ENCODE measurements at places on chromosomes 1 and 21.

- DNase-seq, result no peak
Observed at GRCh38 chr21:33317145-33317544, 7.6 kb upstream of the IFNAR1 start.

DNA sequence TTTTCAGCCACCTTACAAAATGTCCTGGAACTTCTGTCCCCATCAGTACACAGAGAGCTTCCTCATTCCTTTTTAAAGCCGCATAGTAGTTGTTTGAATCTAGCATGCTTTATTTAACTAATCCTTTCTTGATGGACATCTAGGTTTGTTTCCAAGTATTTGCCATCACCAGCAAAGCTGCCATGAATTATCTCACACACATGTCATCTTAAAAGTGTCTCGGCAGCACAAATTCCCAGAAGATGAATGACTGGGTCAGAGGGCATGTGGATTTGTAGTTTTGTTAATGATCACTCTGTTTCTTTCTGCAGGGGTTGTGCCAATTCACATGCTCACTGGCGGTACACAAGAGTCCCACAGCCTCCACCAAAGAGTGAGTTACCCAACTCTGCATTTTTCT lies 68.3 kb downstream of the CLIC6 start:
- no peak for DNase-seq

DNA sequence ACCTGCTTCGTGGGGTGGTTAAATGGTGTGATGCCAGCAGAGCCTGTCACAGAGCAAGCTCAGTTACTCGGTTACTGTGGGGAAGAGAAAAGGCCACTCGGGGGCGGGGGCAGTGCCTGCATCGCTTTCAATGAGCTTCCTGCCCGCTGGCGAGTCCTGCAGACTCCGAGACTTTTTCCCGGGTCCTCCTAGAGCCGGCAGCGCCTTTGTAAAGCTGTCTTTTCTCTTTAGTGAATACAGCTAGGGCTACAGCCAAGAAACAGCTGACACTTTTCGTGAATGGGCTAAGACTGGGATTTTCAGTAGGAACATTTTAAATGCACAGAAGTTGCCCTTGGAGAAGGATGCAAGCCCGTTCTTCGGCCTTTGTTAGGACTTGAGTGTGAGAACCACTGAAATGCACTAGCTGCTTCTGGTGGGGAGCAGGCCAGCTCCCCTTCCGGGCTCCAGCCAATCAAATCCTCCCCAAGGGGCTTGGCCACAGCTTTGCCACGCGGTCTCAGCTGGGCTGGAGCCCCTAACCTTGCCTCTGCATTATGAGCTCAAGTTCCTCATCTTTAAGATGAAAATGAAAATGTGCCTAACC lies 23.4 kb upstream of the EFHD2 start:
- DNase-seq, result no peak

DNA sequence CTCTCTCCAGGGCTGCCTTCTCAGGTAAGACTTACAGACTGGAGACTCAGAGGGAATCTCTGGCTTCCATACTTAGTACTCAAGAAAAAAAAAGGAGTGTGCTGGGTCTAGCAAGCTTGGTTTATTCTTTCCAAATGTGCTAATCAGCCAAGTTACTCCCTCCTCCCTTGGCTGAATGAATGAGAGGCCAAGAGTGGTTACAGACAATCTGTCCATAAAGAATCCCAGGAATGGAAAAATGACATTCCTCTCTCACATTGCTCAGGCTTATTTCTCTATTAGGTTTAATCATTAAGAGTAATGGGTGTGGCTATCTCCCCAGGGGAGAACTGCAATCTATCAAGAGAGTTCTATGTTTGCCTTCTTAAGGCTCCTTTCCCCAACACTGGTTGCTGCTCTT lies 547.3 kb upstream of the PLXNA2 start:
- no peak for DNase-seq

DNA sequence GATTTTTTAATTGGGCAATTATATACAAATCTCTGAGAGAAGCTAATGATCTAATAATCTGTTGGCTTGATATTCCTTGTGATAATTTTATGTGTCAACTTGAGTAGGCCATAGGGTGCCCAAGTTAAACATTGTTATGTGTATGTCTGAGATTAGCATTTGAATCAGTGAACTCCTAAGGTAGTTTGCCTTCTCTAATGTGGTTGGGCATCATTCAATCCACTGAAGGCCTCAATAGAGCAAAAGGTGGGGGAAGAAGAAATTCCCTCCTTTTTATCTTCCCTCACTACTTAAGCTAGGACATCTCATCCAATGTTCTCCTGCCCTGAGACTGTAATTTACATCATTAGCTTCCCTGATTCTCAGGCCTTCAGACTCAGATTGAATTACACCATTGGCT lies 394.5 kb downstream of the LMO4 start:
- DNase-seq, result no peak

- DNase-seq, result no peak
Observed at GRCh38 chr1:113325022-113325421, 65.3 kb upstream of the MAGI3 start.

DNA sequence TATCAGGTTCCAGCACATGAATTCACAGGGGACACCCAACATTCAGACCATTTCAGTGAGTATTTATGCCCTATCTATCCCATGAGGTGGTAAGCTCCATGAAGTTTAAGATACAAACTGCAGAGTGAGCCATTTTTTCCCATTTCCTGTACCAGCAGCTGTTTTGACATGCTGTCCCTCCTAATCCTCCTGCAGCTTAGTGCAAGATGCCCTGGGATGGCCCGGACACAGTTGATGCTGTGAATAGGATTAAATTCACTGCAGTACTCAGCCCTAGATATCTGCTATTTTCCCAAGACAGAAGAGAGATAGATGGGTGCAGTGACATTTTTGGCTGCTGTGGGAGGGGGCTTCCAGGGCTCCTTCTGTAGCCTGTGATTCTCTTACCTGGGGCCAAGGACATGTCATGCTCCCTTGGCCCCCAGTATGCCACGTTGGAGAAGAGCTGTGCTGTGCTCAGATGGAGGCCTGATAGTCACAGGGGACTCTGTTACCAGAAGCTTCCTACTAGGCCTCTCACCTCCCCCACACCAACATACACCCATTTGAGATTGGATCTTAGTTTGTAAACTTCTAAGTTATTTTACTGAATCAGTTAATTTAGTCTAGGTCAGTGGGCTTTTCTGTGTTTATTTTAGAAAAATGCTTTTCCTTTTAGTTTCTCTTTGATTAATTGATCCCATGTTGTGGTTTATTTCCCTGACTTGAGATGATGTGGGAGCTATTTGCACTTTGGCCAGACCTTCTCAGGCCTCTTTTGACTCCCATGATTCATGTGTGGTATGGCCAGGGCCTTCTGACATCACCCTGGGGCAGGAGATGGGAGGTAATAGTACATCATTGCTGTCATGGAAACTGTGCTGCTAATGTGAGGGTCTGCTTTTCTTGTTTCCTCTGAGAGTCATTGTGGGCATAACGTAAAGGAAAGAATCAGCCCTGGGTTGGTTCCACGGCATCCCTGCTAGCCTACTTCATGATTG lies 92.6 kb downstream of the ST3GAL3 start:
- no peak for DNase-seq

- no peak for DNase-seq
Observed at GRCh38 chr1:64004451-64005025, 198.9 kb upstream of the UBE2U start.

GRCh38 chr1:86852782-86853408 lies 61.0 kb downstream of the SELENOF start:
- DNase-seq, result no peak

DNA sequence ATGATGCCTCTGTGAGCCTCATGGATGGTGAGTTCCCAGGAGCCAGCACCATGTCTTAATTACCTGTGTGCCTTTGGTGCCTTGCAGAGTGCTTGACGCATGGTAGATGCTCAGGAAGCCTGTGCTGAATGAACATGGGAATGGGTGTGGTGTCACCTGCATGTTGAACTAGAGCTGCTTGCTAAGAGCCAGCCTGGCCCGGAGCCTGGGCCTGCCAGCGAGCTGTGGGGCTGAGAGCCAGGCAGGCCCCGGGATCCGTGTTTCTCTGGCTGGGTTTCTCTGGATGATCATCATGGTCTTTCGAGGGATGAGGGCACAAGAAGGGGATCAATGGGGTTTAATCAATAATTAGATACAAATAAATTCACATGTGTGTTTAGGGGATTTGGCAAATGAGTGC lies 6.7 kb upstream of the TEX35 start:
- no peak for DNase-seq

DNA sequence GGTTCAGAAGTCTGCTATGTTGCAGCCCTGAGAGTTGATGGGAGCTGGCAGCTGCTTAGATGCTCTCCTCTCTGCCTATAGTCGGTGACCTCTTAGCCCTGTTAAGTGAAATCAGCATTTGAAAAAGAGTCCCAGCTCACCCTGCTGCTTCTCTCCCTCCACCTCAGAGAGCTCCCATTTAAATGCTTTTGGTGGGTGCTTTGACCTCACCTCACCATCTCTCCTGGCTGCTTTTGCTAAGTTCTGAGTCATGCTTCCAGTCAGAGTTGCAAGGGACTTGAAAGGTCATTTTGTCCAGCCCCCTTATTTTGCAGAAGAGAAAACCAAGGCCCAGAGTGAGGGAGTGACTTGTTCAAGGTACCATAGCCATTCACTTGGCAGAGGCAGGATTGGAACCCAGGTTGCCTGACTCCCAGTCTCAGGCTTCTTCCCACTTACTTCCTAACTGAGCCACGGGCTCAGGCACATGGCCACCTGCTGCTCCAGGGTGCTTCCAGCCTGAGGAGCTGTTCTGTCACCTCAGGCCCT lies 3.3 kb downstream of the MAPKAPK2 start:
- DNase-seq, result no peak

GRCh38 chr1:24141311-24141997 lies 1.5 kb downstream of the IL22RA1 start:
- DNase-seq, result no peak

DNA sequence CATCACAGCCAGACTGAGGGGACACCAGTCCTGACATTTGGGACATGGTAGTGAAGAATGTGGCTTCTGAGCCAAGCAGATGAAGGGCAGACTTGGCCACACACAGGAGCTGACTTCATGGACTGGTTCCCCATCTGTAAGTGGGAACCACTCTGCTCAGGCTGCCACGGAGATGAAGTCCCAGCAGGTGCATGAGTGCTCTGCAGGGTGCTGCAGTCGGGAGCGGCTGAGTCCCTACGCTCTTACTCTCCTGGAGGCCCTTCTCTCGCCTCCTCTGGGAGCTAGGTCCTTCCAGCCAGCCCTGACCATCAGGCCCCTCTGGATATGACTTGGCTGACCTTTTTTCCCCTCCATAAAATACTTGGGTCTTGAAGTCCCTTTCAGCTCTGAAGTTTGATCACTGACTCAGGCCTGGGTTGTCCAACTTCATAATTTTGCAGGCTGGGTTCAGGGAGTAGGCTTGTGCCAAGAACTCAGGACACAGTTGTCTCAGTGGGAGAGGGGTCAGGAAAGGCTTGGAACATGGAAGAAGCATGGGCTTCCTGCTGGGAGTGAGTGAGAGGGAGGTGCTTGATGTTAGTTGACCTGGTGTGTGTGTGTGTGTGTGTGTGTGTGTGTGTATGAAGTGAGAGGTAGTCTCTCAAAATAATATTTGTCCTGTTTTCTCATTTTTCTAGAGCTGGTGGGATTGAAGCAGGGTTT lies 21.0 kb upstream of the EPS8L3 start:
- DNase-seq, result no peak

DNA sequence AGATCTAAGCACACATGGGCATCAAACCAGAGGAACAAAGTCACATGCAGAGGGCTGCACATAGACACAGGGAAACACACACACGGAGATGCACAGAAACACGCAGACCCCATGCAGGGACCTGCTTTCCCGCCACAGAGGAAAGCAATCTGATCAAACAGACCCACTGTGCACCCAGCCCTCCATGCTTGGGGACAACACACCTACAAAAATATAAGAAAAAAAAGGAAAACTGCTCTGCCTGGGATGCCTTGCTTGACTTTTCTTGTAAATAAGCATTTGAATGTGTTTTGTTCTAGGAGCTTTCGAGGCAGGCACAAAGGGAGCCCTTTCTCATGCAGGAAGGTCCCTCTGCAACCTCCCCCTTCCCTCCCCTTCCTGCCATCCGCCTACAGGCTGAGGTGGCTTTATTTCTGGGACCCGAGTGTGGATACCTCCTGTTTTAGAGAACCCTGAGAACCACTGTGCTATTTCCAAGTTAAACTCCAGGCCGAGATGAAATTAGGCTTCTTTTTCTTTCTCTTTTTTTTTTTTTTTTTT lies 3.5 kb upstream of the ICMT start:
- DNase-seq, result no peak

- DNase-seq, result no peak
Observed at GRCh38 chr1:114510274-114511031, 550 bp downstream of the TRIM33 start.

DNA sequence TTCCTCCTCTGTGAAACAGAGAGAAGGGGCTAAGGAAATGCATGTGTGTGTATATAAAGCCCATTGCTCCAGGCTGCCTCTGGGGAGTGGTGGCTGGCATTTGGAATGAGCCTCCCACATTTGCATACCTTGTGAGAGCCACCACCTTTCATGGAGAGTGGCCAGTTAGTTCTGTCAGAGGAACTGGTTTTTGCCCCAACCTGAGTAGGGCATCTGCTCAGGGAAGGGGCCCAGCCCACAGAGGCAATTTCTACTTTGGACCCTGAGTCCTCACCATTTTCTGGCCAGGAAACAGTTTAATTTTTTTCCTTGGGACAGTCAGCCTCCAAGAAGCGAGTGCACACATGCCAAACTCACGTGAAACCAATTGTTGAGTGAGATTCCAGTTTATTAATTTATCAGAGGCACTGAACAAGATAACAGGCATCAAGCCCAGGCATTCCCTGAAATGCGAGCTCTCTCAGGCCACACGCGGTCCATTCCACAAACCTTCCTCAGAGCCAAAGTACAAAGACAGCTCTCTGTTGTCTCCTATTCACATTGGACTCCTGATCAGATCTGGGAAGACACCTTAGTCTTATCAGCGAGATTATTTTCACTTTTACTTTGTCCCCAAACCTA lies 1.0 kb upstream of the SLC6A9 start:
- no peak for DNase-seq

GRCh38 chr1:94006604-94007003 lies 97.4 kb upstream of the GCLM start:
- DNase-seq, result no peak

DNA sequence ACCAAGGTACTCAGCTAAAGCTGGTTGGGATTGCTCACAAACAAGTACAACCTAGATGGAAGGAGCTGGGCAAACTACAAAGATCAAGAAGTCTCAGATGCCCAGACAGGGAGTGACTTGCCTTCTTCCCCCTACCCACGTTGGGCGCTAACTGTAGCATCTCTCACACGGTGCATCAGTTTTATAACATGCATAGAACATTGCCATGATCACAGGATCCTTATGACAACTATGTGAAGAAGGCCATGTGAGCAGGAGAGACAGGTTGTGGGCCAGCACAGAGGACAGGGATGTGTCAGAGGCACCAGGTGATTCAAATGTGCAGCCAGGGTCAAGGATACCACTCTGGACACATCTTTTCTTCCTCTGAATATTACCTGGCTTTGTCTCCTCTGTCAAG lies 28.3 kb upstream of the CYP4B1 start:
- DNase-seq, result no peak

DNA sequence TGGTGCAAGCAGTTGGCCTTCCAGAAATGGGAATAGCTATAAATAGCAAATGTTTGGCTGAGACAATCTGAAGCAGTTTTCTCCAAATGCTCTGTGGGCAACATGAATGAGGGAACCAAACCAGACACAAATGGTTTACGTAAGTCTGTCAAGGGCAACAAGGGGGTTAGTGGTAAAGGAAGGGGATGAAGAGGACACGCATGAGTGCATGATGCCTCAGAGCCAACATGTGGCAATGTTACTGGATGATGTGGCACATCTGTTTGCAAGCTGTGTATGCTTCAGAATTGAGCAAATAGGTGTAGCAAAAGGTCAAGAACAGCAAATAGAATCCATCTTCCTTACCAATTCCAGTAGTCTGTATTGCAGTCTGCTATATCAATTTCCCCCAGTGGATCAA lies 76.3 kb upstream of the LMO4 start:
- DNase-seq, result no peak
